ENCODE measurements at places on chromosomes 7 and 10.

DNA sequence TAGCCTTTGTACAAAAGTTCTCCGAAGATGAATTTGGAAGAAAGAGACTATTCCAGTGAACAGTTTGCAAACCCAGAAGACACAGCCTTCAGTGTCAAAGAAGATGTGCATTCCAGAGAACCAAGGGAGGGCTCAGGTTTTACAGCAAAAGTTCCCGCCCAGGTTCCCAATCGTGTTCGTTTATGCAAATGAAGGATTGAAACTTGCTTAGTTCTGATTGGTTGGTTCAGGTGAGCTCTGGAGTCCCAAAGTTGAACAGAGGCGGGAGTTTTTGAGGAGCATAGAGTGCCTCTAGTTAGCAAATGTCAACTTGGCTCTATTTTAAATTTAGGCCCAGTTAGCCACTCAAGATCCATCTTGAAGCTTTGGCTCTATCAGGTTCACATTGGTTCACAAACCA, 51.3 kb downstream of the TMEM270 start:
- no peak for DNase-seq

DNA sequence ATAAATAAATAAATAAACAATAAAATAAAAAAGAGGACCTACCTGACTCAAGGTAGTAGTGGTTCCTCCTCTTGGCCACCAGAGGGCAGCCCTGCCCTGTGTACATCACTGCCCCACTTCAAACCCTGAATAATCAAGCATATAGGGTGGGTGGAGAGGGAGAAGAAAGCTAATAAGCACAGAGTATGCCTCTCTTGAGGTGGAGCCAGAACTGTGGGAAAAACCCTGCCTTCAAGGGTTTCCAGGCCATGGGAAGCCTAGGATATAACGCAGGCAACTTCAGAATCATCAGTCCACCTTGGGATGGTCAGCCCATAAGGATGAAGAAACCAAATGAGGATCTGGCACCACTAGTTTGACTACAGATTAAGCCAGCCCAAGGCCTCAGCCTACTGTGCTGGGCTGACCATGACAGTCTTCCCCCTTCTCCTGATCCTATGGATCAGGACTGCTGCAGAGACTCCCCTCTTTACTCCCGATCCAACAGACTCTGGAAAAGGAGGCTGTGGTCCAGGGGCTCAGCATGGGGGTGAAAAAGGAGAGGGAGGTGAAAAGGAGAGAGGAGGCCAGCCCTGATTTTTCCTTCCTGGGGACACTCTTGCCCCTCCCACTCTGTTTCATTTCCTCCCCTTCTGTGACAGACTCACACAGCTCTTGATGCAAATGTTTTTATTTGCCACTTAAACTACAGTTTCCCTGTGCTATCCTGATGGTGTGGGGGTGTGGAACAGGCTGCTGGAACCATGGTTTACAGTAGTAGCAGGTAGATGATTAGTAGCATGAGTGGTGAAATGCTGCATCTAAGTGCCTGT, 10.1 kb downstream of the AVPI1 start:
- peak; percentile 21 for DNase-seq

DNA sequence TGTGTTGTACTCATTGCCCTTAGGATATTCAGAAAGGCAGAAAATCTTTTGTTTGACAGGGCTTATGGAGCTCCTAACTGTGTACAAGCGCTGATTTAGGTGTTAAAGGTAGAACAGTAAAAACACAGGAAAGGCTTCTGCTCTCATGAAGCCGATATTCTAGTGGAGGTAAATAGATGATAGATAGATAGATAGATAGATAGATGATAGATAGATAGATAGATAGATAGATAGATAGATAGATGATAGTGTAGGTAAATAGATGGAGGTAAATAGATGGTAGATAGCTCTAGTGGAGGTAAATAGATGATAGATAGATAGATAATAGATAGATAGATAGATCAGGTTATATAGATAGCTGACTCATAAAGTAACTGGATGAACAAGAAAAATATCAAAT, 39.4 kb upstream of the NPY start:
- no peak for DNase-seq

DNA sequence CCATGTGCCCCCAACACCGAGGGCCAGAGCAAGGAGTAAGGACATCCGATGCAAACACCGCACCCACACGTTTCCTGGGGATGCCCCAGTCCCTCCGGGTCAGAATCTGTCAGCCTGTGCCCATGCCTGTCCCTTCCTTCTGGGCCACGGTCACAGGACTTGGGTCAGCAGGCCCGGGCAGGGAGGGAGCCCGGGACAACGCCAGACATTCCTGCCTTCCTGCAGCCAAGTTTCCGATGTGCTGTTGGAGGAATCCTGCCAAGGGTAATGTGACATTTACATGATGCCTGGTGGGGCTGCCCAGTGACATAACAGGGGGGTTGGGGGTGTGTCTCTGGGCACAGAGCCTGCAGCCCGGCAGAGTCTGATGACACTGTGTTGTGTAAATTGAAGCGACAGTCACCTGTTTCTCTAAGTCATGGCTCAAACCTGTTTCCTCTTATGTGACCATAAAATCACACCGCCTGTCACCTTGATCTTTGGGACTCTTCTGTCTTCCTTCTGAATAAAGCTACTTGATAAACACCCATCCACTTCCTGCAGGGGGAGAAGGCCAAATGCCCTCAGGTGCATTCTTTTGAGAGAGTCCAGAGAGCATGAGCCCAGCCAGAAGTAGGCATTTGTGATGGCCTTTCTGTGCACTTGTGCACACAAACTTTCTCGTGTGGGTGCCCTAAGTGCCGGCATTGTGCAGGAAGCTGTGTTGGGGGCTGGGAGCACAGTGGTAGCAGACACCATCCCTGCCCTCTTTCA, 175.3 kb upstream of the RHEB start:
- no peak for DNase-seq

DNA sequence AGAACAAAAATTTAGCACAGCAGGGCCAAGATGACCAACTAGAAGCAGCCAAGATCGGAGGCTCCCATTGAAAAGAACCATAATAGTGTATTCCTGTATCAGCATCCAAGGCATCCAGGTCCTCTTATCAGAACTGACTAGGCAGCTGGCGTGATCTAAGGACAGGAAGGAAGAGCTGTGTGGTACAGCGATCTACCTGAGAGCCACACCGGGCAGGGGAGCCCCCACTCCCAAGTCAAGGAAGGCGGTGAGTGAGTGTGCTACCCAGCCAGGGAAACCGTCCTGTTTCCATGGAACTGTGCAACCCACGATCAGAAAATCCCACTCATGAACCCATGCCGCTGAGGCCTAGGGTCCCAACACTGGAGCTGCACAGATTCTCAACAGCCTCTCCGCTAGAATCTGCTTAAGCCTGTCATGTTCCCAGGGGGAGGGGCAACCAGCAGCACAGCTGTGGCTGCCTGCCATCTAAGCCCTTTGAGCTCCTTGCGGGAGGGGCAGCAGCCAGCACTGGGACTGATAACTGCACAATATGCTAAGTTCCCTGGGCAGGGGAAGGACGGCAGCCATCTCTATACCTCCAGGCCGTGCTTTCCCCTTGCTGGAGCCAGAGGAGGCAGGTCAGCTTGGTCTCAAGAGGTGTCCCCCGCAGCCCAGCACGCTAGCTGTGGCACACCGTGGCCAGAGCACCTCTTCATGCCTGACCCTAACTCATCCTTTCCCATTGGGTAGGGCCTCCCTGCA, 213.0 kb upstream of the SMIM30 start:
- DNase-seq, result no peak

- no peak for DNase-seq
Measured at GRCh38 chr7:6359734-6360133, 87.3 kb upstream of the CYTH3 start.

GRCh38 chr7:123557398-123558288, at the start of gene NDUFA5:
Gene NDUFA5 (minus strand): TSS chr7:123557818. CDS start chr7:123557795, 23 bp downstream.
- DNase-seq, result peak; percentile 91

- no peak for DNase-seq
Measured at GRCh38 chr7:141003172-141004065, 11.3 kb downstream of the MRPS33 start.

GRCh38 chr7:74029991-74030415, 2.0 kb downstream of the ELN start:
- DNase-seq, result no peak

DNA sequence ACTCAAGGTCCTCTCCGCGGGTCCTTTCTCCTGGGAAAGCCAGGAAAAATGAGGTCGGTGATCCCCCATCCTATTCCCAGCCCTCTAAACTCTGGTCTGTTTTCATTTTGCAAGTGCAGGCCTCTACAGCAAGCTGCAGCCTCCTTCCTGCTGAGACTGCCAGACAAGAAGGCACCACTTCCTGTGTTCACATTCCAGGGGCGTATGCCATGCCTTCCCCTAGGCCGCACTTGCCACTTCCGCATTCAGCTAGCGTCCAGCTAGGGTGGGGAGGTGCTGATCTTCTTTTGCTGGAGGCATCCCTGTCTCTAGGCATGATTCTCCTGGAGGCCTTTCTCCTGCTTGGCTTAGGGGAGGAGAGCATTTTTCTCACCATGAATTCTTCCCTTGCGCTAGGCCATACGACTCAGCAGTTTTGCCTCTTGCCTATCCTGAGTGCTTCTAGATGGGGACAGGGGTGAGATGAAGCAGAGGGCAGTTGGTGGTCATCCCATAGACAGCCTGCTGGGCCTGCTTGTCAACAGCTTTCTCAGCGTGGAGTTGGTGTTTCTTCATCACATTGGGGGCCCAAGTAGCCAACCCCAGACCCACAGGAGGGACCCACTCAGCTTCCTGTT, 328.9 kb downstream of the RPS24 start:
- DNase-seq, result no peak

GRCh38 chr7:7793249-7793648, 74.8 kb upstream of the RPA3 start:
- no peak for DNase-seq

GRCh38 chr7:112638675-112639400, 151.4 kb downstream of the TMEM168 start:
- DNase-seq, result no peak

DNA sequence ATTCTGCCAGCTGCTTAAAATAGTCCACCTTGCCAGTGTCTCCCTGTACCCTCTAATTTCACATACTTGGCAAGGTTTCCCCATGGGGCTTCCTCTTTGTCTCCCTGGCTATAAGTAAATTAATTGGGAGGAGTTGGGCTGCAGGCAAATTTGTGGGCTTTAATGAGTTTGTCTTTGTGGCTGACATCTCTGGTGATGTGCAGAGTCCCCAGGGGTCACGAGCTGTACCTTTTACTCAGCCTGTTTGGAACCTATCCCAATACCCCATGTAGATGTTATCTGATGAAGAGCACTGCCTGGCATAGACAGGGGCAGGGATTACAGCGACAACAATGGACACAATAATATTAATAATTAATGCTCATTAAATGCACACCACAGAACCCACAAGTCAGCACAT, 132.5 kb downstream of the SLIT1 start:
- no peak for DNase-seq

GRCh38 chr7:119472408-119473038, 800.5 kb upstream of the KCND2 start:
- no peak for DNase-seq

- DNase-seq, result no peak
Measured at GRCh38 chr7:49775949-49776443, 2.6 kb downstream of the VWC2 start.

GRCh38 chr7:68535266-68535665, 1063.0 kb upstream of the AUTS2 start:
- no peak for DNase-seq

DNA sequence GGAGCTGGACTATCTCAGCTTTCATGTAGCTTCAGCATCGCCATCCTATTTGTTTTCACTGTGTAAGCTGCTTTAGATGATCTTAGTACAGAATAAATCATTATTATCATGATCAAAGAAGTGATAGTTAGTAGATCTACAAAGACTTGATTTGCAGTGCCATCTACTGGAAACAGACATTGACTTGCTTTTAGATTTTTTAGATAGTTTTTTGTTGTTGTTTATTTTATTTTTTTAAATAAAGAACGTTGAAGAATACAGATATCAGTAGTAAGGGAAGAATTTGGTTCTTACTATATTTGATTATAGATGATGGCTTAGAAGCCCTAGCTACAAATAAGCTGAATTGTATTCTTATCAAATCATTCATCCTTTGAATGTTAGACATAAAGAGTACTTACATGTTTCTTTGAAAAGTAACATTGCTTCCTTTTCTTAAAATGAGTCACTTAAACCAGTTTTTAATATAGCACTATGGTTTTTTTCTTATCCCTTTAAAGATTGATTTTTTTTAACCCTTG, 6.3 kb upstream of the SFMBT2 start:
- no peak for DNase-seq

DNA sequence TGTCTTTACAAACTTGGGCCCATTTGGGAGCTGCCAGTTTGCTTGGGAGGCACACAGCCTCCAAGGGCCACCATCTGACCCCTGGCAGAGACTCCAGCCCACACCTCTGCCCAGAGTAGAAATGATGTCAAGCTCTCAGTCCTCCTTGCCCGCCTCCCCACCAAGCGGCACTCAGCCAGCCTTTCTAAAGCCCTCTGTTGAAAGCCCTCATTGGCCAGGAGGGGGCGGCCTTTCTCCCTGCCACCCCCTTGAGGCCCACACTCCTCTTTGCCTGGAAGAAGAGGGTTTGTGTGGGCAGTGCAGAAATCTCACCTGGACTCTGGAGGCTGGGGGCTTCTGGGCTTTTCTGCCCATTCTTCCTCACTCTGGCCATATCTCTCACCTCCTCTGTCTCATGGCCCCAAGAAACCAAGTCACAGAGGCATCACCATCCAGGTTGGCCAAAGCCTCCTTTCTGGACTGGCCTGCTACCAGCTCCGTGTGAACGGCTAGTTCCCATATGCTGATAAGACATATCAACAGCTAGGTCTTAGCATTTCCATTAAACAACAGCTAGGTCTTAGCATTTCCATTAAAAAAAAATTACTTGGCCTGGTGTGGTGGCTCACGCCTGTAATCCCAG, 36.1 kb downstream of the UBTD1 start:
- DNase-seq, result peak; percentile 40

DNA sequence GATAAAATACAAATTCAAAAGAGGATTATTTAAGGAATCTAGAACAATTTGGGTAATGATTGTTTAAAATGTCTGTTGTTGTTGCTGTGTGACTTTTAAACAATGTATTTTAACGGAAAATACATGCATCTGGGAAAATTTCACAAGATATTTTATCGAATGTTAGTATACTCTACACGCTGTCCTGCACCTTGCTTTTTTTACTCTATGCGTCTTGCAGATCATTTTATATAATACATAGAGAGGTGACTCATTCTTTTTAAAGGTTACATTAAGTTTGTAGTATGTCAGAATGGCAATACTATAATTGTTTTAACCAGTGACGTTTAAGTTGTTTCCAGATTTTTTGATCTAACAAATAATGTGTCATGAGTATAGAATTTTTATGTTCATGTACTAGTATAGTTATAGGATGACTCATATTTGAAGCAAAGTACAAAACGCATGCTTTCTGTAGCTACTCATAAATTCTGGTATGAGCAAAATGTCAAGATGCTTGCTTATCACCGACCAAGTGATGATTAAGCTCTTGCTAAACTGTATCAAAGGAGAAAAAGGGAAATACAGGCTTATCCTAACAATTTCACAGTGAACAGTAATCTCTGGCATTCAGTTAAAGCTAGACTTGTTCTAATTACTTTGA, 4.9 kb downstream of the DKK1 start:
- DNase-seq, result no peak

Data from MG63 (cell line).